Heart right ventricle (tissue), 16 donors: ENCODE measurements at places on chromosomes 1 and 21. TPM values are rescaled to one million over a fixed set of nuclear protein-coding genes. Genes with fewer than 3 reads are reported as not detected.

- DNase-seq, result no peak
Observed at GRCh38 chr1:186236921-186237320, 138.1 kb downstream of the TPR start.

NTPCR gene
- polyA plus RNA-seq, result 51.2 TPM

GRCh38 chr1:117671781-117672501 is 66.1 kb downstream of the TENT5C start:
- DNase-seq, result peak; percentile 64

DNA sequence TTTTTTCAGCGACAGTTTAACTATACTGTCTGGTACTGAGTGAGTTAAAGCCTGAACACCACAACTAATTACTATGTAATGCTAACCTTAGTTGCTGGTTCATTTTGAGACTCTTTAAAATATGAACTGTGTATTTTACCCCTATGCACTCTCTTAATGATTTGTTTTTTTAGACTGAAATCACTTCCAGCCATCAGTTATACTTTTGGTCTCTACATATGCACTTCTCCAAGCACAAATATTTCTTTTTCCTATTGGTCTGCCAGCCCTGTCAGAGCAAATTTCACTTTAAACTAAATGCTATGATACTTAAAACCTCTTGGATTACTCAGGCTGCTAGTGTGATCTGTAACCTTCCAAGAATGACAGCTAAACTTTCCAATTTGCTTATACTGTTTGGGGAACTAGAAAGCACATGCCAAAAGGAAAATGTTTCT is 38.1 kb upstream of the SCYL3 start:
- no peak for DNase-seq

DNA sequence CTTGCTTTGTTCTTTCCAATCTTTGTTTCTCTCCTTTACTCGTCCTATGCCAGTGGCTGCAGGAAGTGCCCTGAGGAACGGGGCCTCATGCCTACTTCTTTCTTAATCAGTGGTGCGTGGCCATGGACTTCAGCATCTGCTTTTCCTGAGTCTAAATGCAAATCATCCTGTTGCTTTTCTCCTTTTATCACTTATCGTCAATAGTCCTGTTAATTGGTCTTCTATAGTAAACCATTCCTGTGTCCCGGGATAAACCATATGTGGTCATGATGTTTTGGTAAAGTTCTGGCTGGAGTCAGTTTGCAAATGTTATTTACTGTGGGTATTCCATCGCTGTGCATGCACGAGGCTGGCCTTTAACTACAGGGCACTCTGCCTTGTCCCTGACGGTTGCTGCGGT is 47.5 kb downstream of the AGPAT3 start:
- no peak for DNase-seq

- DNase-seq, result no peak
Observed at GRCh38 chr1:225825607-225826007, 15.7 kb downstream of the EPHX1 start.

DNA sequence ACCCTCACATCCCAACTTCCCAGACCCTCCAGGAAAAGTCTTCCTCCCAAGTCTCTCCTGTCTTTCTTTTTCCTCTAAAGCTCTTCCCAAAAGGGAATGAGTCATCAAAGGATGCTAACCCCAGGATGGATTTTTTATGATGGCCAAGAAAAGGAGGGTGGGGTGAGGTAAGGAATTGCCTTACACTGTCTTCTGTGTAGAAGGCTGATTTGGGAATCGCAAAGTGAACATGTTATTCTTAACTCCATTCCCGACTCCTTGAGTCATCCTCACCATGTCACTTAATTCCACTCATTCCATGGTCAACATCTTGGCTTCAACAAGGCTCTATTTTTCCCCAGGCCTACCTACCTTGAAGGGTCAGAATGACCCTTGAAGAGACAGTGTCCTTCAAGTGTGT is 44.0 kb downstream of the TBX15 start:
- no peak for DNase-seq

DNA sequence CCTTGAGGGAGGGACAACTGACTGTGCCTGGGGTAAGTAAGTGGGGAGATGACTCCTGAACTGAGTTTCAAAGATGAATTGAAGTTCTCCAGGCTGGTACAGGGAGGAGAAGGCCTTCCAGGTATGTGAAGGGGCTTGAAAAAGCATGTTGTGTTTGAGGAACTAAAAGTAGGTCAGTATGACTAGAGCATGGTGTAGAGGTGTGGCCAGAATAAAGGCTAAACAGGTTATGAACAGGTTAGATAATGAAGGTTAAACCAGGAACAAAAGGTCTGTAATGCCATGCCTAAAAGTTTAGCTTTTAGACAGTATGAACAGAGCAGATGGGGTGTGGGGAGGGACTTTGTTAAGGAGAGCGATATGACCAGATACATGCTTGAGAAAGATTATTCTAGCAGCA is 7.3 kb upstream of the CLSPN start:
- no peak for DNase-seq

- no peak for DNase-seq
Observed at GRCh38 chr1:225554216-225554812, 98.6 kb downstream of the ENAH start.

PRRX1 gene
- polyA plus RNA-seq, result 23.0 TPM

DNA sequence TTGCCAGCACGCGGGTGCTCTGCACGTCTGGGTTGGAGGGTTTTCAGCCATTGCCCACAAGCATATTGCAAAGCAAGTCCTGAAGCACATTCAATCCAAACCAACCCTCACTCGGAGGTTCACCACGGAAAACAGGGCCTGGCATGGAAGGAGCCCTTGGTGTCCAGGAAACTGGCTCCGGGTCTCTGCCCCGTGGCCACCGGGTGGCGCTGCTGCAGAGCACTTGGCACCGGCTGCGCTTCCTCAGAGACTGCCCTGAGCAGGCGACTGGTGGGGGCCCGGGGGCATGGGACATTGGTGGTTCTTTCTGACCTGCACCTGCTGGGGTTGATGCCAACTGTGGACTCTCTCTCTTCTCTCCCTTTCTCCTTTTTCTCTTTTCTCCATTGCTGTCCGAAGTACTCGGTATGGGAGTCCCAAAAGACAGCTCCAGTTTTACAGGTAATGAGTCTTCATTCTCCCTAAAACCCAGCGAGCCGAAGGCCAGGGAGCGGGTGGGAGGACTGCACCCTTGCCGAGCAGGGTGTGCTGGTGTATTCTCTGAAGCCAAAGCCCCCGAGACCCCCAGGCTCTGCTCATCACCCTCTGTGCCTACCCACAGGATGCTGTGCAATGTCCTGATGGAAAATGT is 4.1 kb upstream of the KCNAB2 start:
- no peak for DNase-seq

GRCh38 chr1:38005195-38006007 is at the start of gene FHL3:
TSS of gene FHL3 (minus strand) at chr1:38005514. CDS start at chr1:37999412, 6,102 bp downstream.
- peak; percentile 76 for DNase-seq

- DNase-seq, result no peak
Observed at GRCh38 chr1:1098681-1099421, 17.0 kb downstream of the C1orf159 start.

DNA sequence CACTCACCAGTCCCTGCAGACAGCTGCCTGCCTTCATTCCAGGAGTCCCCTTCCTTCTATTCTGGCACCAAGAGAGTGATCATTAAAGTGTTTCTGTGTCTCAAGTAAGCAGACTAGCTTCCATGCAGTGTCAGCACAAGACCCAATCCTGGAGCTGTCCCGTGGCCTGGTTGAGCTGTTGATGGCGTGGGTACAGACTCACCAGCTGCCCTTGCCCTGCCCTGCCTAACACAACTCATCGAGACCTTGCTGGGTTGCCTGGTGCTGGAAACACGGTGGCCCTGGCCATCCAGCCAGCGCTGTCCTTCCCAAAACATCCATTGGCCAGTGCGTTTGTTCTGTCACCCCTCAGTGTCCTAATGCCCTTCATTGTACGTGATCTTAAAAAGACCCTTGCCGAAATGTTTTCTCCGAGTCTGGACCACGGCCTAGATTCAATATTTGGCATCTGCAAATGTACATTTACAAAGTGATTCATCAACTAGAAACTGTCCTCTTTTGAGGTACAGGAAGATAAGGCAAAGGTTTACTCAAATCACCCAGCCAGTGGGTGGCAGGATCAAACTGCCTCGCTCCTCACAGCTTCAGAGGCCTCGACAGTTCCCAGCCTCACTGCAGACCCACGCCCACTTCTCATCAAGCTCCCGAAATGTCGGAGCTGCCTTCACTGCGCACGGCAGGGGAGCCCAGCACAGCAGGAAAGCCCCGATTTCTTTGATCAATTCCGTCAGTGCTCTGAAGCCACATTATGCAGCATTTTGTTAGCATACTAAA is 494.2 kb downstream of the KIF26B start:
- DNase-seq, result no peak

DNA sequence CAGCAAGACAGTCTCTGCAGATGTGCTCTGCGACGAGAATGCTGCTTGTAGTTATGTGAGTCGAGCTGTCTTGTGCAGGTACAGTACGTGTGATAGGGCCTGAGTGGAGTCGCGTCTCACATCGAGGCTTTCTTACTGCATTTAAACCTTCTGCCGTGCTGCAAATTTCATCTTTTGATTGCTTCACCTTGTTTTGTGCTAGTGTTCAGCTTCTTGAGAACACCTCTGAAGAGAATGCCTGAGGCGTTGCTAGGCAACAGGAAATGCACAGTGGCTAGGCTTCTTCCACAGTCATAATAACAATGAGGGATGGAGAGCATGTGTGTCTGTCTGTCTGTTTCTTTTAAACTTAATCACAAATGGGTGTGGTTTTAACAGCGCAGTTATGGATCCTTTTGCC is 52.9 kb downstream of the MRPS6 start:
- DNase-seq, result no peak

DNA sequence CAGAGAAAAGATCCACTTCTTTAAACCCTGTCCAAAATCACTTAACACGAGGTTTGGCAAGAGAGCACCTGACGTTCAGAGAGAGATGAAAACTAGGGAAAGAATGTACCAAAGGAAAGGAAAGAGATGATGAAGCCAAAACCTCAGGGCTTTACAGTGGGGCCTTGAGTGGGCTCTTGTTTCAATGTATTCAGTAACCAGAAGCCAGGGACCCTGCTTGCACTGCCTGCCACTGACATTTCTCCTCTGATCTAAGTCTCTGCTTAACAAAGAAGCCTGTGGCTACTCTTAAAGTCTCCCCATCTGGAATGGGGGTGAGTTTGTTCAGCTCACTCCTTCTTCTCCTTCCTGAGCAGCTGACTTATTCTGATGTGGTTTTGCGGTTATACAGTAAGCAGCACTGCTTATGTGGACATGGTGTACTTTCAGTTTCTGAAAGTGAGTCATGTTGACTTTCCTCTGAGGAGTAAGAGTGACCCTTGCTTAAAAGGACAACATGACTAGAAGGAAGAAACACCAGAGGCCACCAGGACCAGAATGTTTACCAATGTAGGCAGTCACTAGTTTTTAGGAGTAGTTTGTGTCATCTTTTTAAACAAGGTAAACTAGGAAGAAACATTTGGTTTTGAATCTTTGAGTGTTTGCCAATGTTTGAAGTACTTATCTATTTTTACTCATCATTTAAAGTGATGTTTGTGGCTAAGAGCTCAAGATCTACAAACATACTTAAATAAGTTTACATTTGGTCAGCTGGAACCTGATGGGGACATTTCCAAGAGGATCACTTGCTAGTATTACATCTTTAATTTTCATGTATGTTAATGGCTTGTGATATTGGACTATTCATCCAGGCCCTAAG is 87.4 kb downstream of the FASLG start:
- DNase-seq, result no peak

AMPD1 gene
- polyA plus RNA-seq, result not detected

DNA sequence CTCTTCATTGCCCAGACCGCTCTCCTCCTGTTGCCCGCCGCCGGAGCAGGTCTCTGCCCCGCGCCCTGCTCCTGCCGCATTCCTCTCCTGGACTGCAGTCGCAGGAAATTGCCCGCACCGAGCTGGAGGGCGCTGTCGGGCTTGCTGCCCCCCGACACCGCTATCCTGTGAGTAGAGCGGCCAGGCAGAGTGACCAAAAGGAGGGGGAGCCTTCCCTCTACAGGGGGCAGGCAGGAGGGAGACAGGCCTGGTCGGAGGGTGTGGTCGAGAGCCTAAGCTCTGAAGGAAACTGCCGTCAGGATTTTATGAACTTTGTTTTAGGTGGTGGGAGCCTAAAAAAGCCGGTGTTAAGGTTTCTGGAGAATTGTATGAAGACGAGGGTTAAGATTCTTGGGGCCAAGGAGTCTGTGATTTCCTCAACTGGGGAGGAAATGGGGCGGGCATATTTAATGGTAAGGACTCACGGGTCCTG is 517 bp downstream of the LRIG2 start:
- DNase-seq, result peak; percentile 48

CHI3L1 gene
- 14.3 TPM for polyA plus RNA-seq

ACTL8 gene
- not detected for polyA plus RNA-seq

- DNase-seq, result no peak
Observed at GRCh38 chr1:174519844-174520243, 72.1 kb downstream of the GPR52 start.

GRCh38 chr1:12630946-12631530 is 12.8 kb upstream of the AADACL4 start:
- no peak for DNase-seq

CATSPER4 gene
- not detected for polyA plus RNA-seq
